A172 (cell line): ENCODE measurements at places on chromosomes 11 and 22. TPM values are rescaled to one million over a fixed set of nuclear protein-coding genes. Genes with fewer than 3 reads are reported as not detected.

Gene CBLIF
- total RNA-seq, result not detected in 2 replicates

Gene PRG3
- not detected in 2 replicates for total RNA-seq

Gene HBG1
- not detected in 2 replicates for total RNA-seq

Gene MPEG1
- not detected in 2 replicates for total RNA-seq

Gene MPPED2
- total RNA-seq, result not detected in 2 replicates

Gene RAG1
- 0.14 and 0.34 TPM in 2 replicates for total RNA-seq

Gene TUB
- total RNA-seq, result 5.6 and 6.0 TPM in 2 replicates

Gene DHCR7
- total RNA-seq, result 43.5 and 82.8 TPM in 2 replicates
